Activated naive CD4-positive, alpha-beta T cell treated with Interleukin-2 at 50 U/mL for 16 hours (primary cell): ENCODE measurements at places on chromosomes 13 and 19.
A peak's percentile ranks its signal among the peaks of the same experiment; 100 is the strongest.

GRCh38 chr13:77548095-77548494 is 12.6 kb downstream of the SCEL start:
- no peak for DNase-seq

DNA sequence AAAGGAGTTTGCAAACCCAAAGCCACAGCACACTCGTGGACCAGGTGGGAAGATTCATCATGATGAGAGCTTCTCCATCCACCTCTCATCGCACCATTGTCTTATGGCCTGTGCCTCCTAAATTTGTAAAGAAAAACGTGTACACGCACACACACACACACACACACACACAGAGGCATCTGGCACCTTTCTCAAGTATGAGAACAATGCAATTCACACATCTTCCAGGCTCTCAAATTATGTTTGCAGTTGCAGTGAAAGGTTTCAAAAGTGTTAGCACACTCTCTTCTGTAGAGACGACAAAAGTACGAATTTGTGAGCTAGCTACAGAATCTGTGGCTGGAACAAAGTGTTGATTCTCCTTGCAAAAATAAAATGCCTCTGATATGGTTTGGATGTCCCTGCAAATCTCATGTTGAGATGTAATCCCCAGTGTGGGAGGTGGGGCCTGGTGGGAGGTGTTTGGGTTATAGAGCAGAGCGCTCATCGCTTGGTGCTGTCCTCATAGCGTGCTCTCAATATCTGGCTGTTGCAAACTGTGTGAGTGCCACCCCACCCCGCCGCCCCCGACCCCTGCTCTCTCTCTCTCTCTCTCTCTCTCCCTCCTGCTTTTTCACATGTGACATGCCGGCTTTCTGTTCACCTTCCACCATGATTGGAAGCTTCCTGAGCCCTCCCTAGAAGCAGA is 21.8 kb upstream of the RAB20 start:
- DNase-seq, result no peak

- no peak for DNase-seq
Observed at GRCh38 chr13:94917824-94918223, 205.5 kb upstream of the SOX21 start.

- no peak for DNase-seq
Observed at GRCh38 chr13:112796190-112796915, 106.5 kb downstream of the ATP11A start.

GRCh38 chr19:33806434-33806881 is 9.8 kb downstream of the KCTD15 start:
- no peak for DNase-seq

GRCh38 chr19:33401683-33402420 is 28.3 kb downstream of the CEBPG start:
- no peak for DNase-seq

DNA sequence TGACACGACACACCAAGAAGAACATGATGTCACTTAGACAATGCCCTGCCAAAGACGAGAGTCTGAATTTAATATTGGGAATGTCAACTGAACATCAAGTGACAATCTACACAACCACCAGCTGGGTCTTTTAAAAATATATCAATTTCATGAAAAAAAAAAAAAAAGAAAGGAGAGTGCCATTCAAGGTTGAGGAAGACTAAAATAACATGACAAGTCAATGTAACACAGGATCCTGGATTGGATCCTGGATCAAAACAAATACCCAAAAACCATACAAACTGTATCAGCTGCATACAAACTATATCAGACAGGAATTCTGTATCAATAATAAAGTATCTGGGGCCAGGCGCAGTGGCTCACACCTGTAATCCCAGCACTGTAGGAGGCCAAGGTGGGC is 4.7 kb downstream of the ZNF329 start:
- no peak for DNase-seq

GRCh38 chr19:1066251-1066747 is 668 bp upstream of the ARHGAP45 start:
- DNase-seq, result peak; percentile 5

- no peak for DNase-seq
Observed at GRCh38 chr13:21405309-21405708, 53.8 kb downstream of the ZDHHC20 start.

DNA sequence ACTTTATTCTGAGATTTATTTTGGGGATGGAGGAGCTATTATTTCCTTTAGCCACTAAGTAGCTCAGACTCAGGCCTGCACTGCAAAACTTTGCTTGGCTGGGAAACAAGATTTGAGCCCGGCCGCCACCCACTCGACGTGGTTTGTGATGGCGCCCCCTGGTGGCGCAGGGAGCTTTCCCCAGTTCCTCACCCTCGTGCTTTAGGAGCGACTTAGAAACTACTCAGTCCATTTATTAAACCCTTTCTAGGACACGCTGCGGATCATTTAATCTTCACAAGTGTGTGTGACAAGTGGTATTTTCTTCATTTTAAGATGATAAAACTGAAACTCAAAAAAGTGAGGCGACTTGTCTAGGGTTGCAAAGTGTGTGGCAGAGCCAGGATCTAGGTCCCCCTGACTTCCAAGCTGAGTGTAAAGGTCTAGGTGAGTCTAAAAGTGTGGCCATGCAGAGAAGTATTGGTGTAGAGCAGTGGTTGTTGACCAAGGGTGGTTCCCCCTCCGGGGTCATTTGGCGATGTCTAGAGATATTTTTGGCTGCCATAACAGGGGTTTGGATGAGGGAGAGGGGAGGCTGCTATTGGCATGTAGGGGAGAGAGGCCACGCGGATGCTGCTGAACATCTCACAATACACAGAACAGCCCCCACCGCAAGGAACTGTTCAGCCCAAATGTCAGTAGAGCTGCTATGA is 2.2 kb downstream of the CXCL17 start:
- peak; percentile 83 for DNase-seq

DNA sequence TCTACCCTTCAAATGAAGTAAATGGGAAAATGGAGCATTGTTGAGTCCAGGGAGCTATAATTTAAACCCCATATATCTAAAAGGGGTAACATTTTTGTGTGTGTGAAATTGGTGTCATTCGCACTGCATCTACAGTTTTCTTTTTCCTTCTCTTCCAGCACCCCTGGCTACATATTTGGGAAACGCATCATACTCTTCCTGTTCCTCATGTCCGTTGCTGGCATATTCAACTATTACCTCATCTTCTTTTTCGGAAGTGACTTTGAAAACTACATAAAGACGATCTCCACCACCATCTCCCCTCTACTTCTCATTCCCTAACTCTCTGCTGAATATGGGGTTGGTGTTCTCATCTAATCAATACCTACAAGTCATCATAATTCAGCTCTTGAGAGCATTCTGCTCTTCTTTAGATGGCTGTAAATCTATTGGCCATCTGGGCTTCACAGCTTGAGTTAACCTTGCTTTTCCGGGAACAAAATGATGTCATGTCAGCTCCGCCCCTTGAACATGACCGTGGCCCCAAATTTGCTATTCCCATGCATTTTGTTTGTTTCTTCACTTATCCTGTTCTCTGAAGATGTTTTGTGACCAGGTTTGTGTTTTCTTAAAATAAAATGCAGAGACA is 28.6 kb downstream of the ALOX5AP start:
- DNase-seq, result no peak

DNA sequence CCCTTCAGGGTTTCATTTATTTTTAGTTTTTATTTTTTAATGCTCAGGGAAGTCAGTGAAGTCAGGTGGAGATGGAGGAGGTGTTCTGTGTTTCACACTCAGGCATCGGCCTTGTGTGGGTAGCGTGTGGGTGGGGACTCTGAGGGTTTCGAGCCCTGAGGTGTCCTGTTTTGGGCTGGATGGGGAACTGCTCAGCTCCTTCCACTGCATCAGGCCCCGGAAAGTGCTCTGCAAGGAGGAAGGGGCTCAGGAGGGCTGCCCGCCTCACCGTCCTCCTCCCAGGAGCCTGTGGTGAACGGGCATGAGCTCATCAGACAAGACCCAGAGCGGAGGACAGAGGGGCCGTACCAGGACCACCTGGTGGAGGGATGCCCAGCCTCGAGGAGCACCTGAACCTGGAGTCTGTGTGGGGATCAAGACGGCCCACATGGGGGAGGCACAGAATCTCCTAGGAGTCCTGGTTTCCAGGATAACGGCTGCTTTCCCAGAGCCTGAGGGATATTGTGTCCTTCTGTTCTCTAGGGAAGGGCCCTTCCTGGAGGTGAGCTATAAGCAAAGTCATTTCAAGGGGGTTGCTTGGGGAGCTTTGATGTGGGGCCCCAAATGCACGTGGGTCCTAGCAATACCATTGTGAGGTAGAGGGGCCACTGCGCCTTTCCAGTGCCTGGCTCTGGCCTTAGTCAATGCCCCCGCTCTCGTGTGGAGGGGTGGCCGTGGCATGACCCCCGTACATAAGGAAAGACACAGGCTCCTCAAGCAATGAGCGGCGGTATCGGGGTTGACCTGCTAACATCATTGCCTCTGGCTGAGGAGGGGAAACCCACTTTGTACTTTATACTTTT is 13.5 kb upstream of the GAS6 start:
- DNase-seq, result no peak
